BJ (cell line): ENCODE measurements at places on chromosomes 6 and 20.

DNA sequence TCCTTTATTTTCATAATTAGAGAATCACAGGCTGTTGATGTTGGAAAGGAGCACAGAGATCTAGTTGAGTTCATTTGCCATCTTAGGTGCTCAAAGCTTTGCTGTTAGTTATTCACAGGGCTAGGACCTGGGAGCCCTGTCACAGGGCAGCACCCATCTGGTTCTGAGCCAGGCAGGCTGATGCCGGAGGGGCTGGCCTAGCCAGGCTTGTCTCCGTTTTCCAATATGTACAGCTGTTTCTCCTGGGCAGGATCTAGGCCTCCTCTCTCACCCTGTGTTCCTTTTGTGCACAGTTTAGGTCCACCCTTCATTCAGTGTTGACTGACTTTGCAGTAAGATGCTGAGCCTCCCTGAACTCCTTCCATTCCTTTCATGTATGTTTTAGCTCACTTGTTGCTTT is 33.4 kb downstream of the LRRC1 start:
- DNase-seq: no peak

GRCh38 chr6:3811191-3811590 is 38.0 kb upstream of the FAM50B start:
- no peak for DNase-seq

- no peak for DNase-seq
Measured at GRCh38 chr6:111880181-111880888, 7.1 kb upstream of the FYN start.

DNA sequence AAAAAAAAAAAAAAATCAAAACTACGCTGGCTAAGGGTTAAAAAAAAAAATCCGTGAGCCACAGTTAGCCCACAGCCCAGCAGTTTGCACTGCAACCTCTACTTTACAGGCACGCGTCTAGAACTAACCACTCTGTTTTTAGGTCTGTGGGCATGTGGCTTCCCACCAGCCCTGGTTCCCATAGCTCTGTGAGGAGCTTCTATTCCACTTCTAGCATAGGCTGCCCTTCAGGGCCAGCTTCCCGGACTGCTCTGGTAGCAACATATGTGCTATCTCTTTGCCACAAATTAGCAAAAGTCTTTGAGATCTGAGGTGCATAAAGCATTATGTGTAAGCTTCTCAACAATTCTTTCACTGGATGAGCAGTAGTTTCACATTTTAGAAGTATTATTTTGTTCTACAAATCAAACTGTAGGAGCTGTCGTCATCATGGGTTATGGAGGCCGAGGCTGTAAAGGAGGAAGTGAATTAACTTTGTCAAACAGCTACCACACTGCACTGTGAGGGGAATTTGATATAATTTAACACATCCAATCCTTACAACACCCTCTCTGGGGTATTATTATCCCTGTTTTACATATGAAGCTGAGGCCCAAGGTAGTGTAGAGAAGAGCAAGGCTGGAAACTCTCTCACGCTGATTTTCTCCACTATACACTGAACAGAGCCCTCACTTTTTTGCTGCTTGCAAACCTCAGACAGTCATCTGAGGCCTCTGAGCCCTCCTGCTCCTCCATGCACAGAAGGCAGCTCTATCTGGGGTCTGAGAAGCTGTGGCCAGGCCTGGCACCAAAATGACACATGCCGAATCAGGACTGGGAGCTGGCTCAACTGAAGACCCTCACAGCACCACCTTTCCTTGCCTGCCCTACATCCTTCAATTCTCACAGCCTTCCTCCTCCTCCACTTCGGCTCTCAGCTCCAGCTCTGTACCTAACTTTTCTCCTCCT is 35.4 kb downstream of the MAN1A1 start:
- no peak for DNase-seq

DNA sequence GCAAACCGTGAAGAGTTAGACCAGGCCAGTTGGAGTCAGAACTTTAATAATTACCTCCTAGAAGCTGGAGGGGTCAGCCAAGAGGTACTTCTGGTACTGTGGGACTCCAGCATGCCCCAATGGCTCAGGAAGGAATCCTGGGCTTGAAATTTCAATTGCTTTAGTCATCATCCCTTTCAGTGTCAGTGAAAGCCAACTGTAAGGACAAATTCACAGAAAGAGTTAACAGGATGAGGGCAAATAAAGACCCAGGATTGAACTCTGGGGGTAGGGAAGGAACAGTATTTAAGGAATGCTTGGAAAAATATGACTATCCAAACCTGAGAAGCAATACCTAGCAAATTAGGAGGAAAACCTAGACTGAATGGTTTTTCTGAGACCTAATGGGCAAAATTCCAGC is 735.1 kb upstream of the MARCKS start:
- DNase-seq: peak; percentile 68

DNA sequence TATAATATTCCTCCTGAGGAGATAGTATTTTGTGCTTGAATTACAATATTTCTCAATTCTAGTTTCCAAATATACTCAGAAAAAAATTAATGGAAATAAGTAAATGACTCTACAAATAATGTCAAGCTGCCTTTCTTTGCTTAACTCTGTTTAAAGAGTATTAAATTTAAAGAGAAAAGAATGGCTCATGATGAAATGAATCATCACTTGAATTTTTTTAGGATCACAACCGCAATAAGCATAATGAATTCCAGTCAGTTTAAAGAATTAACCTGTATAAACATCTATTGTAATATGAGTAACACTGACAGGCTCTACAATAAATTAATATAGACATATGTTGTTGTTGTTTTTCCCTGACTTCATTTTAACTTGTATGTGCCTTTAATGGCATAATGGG is 266.2 kb upstream of the ADGRB3 start:
- DNase-seq: no peak

GRCh38 chr6:151041686-151042085 is 176.2 kb downstream of the MTHFD1L start:
- DNase-seq: no peak

DNA sequence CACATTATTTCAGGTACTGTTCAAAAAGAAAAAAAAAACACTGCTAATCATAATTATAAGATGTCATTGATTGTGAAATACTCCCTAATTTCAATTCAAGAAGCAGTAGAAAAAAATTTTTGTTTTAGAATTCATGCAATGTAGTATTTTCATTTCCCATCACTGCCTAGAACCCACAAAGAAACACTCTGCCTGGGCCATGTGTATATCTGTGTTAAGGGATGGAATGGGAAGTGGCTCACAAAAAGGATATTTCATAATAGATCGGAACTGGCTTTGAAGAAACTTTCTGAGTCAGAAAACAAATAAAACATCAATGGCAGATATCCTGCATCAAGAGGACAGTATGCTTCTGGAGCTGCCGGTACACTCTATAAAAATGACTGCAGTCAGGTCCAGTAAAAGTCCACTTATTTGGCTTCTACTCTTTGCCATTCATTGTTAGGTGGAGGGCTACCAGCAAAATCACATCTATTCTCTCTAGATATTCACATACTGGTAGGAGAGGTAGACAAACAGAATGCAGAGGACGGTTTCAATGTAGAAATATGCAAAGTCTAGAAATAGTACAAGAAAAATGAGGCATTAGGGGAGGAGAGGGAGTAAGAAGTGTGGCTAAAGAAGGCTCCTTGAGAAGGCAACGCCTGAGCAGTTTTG is 135.0 kb upstream of the TNFAIP3 start:
- no peak for DNase-seq

DNA sequence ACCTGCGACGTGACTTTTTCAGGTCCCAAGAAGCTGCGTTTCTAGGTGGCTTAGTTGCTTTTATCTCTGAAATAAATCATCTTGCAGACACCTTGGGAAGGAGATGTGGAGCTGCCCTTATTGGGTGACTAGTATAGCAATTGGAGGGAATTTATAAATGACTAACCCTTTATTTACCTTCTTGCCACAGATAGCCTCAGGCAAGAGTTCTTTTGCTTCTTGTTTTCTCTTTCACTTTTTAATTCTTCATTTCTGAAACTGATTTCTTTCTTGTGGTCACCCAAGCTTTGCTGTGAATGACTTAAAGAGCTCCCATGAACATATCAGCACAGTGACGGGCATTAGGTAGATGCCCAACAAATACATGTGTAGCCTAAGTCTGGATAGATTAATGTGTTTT is 3.0 kb downstream of the ADGRF4 start:
- DNase-seq: no peak

- DNase-seq: no peak
Measured at GRCh38 chr6:12007887-12008286, 4.2 kb upstream of the HIVEP1 start.

DNA sequence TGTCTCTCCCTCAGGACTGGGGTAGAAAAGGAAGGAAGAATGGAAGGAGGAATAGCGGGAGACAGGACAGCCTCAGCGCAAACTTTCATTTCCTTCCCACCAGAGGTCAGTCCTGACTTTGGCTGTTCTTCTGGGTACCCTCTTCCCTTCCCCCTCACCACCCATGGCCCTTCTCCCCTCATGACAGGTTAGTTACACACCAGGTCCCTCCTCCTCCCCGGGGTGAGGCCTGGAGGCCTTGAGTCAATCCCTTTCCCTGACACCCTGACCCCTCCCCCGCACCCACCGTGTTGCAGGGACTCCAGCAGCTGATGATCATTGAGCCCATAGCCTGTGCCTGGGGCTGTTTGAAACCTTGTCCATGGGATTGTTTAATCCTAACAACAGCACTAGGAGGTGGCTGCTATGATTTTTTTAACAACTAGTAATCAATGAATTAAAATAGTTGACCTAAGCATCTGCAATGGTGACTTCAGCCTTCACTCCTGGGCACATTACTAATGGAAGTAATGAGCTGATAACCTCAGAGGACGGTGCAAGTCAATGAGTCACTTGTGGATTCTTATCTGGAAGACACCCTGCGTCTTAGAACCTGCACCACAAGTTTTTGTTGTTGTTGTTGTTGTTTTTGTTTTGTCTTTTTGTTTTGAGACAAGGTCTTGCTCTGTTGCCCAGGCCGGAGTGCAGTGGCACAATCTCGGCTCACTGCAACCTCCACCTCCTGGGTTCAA is 46.6 kb upstream of the CCDC167 start:
- DNase-seq: no peak

GRCh38 chr6:66965227-66965626 is 1258.2 kb upstream of the EYS start:
- DNase-seq: no peak

GRCh38 chr20:59403962-59404314 is 103.5 kb downstream of the EDN3 start:
- no peak for DNase-seq

- no peak for DNase-seq
Measured at GRCh38 chr6:40722553-40723258, 135.5 kb upstream of the LRFN2 start.

DNA sequence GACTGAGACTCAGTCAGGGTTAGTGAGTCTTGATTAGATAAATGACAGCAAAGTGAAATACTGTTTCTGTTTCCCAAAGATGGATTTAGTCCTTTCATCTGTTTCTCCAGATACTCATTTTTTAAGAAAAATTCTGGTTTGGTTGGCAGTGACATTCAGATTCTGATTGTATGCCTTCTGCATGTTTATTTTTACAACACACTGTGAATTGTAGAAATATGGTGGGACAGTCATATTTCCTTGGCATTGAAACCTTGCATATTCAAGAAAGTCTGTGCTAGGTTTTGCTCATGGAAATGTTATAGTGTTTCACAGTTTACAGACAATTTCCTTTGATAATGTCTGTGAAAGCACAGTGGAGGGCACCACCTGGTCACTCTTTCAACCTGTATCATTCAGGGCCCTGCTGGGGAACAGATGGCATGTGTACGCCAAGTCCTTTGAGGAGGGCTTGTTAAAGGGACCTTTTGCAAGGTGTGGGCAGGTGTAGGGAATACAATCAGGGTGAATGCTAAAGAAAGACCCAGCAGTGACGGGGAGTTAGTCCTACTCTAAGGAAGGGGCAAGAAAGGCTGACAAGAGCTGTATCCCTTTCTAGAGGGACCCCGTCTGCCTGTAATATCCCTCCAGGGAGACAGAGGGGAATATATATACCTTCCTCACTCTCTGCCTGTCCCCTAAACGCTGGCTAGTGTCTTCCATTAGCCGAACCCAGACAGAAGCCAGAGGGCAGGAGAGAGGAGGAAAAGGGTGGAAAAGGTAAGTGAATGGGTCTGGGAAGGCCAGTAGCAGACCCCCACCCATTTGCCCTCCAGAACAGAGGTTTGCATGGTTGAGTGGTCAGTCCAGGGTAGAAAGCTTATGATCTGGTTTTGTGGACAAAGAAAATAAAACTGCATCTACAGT is 10.2 kb downstream of the PLCB4 start:
- DNase-seq: no peak

DNA sequence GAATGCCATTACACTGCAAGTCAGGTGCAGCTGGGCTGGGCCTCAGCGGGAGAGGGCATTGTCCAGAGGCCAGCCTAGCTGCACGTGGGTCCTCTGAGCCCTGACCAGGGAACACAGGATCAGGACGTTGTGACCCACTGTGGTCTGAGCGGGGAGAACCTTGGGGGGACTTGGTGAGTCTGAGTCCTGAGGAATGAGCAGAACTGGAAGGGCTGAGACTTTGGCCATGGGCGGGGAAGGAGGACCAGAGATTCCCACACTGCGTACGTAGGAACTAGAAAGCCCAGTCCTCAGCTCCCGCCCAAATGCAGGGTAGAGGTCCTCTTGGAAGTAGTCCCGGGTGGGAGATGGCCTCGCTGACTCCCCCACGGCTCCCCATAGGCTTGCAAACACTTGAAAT is 42.5 kb downstream of the GABRR2 start:
- no peak for DNase-seq

- DNase-seq: peak; percentile 68
Measured at GRCh38 chr20:11387189-11387754, 530.4 kb upstream of the BTBD3 start.

- no peak for DNase-seq
Measured at GRCh38 chr6:69044534-69044933, 409.5 kb downstream of the ADGRB3 start.

GRCh38 chr20:1800180-1800579 is 95.0 kb upstream of the SIRPA start:
- DNase-seq: no peak

DNA sequence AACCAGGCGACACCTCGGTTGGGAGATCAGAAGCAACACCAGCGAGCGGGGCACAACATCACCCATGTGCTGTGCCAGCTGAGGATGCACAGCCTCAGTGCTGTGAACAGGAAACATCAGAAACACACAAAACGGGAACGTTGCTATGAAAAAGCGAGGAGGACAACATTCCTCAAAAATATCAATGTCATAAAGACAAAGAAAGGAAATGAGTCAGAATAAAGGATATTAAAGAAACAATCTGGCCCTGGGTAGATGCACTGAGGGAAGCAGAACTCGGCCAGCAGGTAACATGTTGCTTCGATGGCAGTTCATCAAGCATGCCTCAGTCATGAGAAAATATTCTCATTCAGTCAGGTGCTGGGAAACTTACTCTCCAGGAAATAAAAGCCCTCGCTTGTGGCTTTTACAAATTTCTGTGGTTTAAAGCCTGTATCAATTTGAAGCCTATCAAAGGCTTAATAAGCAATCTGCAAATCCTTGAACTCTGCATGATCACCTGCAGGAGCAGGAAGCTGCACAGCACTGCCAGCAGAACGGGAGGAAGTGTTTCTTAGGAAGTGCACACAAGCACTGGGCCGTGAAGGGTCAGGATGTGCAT is 77.5 kb downstream of the GINS1 start:
- DNase-seq: no peak

- no peak for DNase-seq
Measured at GRCh38 chr6:122869437-122870024, 80.5 kb downstream of the SMPDL3A start.
